Glutamatergic neuron (in vitro differentiated cells): ENCODE measurements at places on chromosomes 7 and 10. TPM values are rescaled to one million over a fixed set of nuclear protein-coding genes. Genes with fewer than 3 reads are reported as not detected.

DNA sequence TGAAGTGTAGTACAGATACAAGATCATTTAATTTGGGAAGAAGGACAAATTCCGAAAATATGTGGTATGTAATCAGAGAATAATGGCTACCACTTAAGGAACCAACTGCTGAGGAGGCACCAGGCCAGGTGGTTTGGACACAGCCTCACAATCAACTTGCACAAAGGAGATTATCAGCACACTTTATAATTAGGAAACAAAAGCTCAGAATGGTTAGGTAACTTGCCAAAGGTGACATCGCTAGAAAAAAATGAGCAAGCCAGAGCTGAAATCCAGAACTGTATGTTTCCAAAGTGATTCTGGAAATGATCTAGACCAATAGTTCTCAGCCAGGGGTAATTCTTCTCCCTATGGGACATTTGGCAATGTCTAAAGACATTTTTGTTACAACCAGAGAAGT, 36.6 kb downstream of the ERCC6 start:
- H3K27ac ChIP-seq, result no peak overlapping the region
- no peaks in the 10 kb centered on the region for H3K36me3 ChIP-seq
- peaks cover 28% of the 10 kb centered on the region for H3K4me1 ChIP-seq
- H3K4me3 ChIP-seq, result no peak overlapping the region

- no peak for DNase-seq
- H3K27me3 ChIP-seq, result peaks cover 2% of the 10 kb centered on the region
- H3K4me1 ChIP-seq, result no peaks in the 10 kb centered on the region
- H3K27ac ChIP-seq, result no peak overlapping the region
Measured at GRCh38 chr7:83819911-83820310, 171.0 kb upstream of the SEMA3E start.

GRCh38 chr10:15113766-15114165, 16.6 kb downstream of the RPP38 start:
- no peak overlapping the region for H3K4me3 ChIP-seq
- H3K4me1 ChIP-seq, result no peaks in the 10 kb centered on the region
- H3K27ac ChIP-seq, result no peak overlapping the region
- no peaks in the 10 kb centered on the region for H3K36me3 ChIP-seq
- no peak for DNase-seq

The SPDYE6 gene
- not detected for total RNA-seq
